ENCODE measurements at places on chromosomes 7 and 10.

DNA sequence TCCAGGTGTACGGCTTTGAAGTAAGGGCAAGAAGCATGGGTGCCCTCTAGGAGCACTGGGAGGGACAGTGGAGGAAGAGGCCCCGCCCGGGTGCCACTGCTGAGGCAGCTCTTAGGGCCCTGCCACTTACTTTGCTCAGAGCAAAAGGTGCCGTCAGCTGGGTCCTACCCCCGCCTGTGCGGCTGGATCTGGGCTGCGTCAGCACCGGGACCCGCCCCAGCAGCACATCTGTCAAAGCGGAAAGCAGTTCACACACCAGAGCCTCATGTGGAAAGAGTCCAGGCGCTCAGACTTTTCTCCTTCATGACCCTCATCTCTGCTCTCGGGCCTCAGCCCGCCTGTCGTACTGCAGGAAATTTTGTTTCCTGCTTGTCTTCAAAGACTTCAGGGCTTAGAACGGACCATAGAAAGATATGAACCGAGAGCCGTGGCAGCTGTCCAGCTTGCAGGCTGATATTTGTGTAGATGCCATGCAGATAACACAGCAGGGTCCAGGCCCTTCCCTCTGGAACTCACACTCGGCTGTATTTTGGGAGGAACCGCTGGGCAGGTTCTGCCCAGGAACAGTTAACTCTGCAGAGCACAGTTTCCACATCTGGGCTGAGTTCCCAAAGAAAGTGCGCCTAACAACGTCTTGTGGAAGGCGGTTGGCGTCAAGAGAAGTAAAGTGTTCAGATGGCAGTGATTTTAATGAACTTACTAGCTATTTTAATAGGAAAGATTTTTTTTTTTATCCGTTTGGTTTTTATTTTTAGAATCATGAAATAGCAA lies 44.3 kb upstream of the PRKAR1B start:
- peak; percentile 60 for DNase-seq

GRCh38 chr7:31476073-31476745 lies 37.7 kb upstream of the ITPRID1 start:
- no peak for DNase-seq

DNA sequence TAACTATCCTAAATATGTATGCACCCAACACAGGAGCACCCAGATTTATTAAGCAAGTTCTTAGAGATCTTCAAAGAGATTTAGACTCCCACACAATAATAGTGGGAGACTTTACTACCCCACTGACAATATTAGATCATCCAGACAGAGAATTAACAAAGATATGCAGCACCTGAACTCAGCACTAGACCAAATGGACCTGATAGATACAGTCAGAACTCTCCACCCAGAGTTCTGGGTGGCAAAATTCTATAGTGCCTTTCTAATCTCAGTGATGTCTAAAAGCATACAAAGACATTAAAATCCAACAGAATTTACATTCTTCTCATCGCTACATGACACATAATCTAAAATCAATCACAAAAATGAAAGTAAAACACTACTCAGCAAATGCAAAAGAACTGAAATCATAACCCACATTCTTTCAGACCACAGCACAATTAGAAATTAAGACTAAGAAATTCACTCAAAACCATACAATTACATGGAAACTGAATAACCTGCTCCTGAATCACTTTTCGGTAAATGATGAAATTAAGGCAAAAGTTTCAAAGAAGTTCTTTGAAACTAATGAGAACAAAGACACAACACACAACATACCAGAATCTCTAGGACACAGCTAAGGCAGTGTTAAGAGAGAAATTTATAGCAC lies 183.2 kb downstream of the AGMO start:
- DNase-seq: no peak

DNA sequence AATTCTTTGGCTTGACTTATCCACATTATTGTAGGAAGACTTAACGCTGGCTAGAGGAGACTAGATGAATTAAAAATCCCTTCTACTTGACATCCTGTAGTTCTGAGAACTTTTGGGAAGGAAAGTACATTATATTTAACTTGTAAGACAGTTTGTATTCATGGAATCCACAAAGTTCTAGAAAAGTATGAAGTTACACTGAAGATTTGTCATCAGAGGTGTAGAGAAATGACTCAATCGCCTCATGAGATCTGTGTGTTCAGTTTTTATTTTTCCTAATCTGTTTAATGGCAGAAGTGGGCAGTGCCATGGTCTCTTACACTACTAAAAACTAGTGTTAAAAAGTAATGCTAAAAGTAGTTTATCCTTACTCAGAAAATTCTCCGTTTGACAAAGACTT lies 89.1 kb upstream of the SMIM30 start:
- no peak for DNase-seq

DNA sequence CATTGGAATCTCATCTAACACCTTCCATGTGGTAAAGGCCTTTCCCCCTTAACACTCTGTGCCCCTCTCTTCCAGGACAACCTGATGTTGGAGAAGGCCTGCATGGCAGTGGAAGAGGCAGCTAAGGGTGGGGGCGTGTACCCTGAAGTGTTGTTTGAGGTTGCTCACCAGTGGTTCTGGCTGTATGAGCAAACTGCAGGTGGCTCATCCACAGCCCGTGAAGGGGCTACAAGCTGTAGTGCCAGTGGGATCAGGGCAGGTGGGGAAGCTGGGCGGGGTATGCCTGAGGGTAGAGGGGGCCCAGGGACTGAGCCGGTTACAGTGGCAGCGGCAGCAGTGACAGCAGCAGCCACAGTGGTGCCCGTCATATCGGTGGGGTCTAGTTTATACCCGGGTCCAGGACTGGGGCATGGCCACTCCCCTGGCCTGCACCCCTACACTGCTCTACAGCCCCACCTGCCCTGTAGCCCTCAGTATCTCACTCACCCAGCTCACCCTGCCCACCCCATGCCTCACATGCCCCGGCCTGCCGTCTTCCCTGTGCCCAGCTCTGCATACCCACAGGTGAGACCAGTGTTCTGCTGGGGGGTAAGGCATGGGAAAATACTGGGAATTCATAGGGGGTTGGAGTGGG lies 12.4 kb downstream of the NDST2 start:
- no peak for DNase-seq

DNA sequence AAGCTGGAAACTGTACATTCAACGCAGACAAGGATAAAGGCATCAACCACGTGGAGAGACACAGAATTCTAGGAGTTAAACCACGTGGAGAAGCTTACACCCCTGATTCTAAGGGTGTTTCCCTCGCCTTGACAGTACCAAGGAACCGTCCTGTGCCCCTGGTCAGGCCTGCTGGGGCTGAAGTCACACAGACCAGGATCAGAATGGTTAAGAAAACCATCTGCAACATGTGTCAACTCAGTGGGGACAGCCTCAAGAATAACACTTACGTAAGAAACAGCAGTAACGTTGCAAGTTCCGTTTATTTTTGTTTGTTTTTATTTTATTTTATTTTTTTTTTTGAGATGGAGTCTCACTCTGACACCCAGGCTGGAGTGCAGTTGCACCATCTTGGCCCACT lies 55.6 kb downstream of the CHST15 start:
- DNase-seq: no peak

DNA sequence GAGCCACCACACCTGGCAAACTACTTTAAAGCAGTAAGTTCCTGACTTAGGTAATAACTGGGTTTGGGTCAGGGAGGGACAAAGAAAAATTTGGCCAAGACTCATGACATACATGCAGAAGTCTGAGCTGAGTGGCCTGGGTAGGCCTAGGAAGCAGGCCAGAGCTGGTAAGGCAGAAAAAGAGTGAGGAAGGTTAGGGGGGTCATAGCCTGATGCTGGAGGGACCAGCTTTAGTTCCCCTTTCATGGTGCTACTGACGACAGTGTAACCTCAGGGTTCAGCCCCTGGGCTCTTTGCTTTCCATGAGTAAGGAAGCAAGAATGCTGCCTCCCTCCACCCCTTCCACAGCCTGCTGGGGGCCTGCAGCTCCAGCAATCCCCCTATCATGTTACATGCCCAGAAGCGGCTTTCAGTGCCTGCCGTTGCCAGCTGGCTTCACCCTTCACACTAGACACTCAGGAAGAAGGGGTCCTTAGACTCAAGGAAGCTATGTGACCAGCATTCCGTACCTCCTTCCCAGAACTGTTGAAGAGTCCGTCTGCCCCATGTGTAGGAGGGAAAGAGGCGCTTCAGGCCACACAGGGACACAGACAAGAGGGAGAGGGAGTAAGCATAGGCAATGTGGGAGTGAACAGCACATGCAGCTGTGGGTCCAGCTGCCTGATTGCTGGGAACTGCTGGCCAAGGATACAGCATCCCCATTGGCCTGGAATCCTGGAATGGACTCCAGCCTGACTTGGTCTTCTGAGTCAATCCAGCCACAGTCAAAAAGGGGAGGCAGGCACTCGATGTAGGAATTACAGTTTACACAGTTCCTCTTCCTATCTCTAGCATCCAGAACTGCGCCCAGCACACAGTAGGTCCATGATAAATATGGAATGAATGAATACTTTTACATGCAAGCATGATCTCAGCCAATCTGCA lies 4.1 kb upstream of the PLAU start:
- peak; percentile 98 for DNase-seq

DNA sequence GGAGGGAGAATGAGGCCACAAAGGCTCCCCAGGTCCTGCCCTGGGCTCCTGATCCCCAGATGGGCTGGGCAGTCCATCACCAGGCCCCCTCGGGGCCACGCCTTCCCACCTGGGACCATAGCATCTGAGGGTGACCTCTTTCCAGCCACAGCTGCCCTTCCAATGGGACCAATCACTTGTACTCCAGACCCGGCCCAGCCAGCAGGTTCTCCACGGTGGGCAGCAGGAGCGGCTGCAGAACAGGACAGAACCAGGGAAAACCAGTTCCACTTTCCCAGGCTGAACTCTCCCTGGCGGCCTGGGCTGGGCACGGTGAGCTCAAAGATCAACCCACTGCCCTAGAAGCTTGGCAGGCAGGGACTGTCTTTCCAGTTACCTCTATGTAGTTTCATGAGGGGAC lies 257.6 kb downstream of the MAD1L1 start:
- DNase-seq: no peak

DNA sequence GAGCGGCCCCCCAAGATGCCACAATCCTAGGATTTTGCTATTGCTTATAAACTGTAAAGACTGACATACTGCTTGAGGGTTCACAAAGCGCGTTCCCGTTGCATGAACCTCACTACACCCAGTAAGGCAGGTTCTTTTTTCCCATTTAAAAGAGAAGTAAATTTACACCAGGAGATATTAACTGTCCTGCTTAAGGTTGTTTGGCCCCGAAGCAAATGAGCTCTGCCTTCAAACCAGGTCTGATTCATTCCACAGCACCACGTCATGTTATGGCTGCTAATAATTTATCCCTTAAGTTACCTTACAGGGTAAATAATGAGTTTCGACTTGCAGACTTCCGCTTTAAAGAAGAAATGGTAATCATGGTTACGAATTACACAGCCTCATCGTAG lies 559 bp upstream of the FKBP14 start:
- no peak for DNase-seq

DNA sequence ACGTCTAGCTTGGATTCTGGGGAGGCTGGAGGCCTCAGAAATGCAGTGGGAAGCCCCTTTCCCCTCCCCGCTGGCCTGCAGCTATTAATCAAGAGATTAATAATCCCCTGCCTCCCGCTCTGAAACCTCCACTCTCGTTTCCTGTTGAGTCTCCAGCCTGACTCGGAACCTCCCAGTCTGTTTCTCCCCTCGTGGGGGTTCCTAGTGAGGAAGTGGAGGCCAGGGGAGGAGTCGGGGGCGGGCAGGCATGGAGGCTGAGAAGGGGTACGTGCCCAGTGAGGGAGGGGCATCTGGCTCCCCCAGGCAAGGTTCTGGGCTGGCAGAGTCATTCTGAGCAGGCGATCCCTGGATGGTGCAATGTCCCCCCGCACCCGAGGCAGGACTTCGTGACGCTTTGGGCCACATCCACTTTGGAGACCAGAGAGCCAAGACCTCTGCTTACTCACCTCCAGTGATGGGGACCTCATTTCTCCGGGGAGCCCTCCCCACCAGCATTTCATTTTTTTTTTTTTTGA lies 73.6 kb downstream of the COL26A1 start:
- DNase-seq: no peak

GRCh38 chr7:2092279-2092678 lies 140.5 kb downstream of the MAD1L1 start:
- no peak for DNase-seq

DNA sequence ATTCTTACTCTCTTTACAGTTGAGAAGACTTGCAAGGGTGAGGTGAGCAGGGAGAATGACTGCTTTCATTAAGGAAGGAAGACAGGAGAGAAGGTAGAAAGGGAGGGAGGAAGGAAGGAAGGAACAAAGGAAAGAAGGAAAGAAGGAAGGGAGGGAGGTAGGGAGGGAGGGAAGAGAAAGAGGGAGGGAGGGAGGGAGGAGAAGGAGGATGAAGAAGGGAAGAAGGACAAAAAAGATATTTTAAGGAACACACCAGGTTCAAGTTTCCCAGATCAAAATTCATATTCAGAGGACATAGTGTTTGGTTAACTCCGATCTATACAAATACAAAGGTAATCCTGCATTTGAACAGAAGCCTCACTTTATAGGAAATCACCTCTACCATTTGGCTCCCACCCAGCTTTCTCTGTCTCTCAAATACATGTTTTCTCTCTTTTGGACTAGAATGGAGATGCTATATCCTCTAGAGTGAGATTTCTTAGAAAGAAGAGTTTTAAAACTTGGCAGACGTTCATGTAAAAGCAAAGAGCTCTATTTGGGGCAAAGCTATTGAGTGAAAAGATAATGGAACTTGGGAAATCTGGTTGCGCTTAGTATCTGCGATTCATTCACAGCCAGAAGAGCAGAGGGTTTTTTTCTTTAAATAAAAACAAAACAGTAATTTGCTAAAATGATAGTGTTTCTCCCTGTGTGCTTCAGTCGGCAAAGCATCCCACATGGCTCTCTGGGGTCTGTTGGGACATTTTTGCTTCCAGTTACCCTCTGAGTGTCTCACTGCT lies 261.9 kb upstream of the LYZL1 start:
- DNase-seq: no peak
